ENCODE measurements at places on chromosomes 11 and 22.
A peak's percentile ranks its signal among the peaks of the same experiment; 100 is the strongest.

DNA sequence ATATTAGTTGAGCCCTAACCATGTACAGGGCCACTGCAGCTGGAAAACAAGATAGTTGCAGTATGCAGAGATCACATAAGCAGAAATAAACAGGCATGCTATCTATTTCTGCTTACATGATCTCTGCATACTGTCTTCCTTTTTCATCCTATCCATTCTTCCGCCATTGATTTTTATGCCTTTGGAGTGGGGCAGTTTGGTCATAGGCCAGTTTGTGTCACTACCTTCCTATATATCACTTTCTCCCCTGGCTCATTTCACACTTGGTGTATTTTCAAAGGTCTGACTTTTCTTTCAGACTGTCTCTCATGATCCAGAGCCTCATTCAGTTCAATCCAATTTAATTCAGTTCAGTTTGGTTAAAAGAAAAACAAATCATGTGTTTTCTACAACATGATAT, 829.6 kb downstream of the KCNA4 start:
- no peak for DNase-seq

- DNase-seq = peak; percentile 26
Observed at GRCh38 chr11:22787551-22788162, 41.9 kb downstream of the SVIP start.

- peak; percentile 59 for DNase-seq
Observed at GRCh38 chr11:68584097-68584496, 100.2 kb upstream of the GAL start.

DNA sequence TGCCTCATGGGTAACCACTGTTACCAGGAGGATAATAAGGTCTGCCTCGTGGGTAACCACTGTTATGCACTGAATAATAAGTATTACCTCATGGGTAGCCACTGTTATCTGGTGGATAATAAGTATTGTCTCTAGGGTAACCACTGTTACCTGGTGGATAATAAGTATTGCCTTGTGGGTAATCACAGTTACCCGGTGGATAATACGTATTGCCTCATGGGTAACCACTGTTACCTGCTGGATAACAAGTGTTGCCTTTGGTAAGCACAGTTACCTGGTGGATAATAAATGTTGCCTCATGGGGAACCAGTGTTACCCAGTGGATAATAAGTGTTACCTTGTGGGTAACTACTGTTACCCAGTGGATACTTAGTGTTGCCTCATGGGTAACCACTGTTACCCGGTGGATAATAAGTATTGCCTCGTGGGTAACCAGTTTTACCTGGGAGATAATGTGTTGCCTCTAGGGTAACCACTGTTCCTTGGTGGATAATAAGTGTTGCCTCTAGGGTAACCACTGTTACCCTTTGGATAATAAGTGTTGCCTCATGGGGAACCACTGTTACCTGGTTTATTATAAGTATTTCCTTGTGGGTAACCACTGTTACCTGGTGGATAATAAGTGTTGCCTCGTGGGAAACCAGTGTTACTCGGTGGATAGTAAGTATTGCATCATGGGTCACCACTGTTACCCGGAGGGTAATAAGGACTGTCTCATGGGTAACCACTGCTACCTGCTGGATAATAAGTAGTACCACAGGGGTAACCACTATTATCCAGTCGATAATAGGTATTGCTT, 10.6 kb upstream of the NXPE4 start:
- DNase-seq = no peak

DNA sequence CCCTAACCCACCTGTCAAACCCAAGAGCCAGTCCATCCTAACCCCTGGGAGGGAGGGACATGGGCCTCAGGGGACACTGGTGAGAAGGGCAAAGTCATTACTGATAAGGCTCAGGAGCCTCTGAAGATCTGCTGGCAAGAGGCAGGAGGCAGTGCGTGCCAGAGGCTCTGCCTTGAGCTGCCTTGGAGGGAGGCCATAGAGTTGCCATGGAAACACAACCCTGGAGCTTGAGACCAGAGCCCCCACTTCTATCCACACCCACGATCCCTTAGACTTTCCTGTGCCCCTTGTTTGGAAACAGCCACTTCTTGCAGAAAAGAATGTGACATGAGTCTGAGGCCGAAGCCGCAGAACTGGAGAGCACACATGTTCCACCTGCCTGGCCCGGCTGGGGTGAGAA, 89.7 kb upstream of the CSNK2A3 start:
- DNase-seq = no peak

DNA sequence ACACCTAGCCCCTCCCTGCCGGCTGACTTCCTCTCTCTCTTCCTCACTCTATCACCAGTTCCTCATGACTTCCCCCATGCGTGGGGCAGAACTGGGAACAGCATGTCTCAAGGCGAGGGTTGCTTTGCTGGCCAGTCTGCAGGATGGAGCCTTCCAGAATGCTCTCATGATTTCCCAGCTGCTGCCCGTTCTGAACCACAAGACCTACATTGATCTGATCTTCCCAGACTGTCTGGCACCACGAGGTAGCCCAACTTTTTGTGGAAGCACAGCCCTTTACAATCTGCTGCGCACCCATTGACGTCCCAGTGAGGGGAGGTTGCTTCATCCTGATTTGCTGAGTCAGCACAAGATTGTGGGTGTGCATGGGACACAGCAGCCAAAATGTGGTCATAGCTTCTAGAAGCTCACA, 8.6 kb downstream of the TCN2 start:
- DNase-seq = peak; percentile 2

- DNase-seq = no peak
Observed at GRCh38 chr11:46345881-46346484, 1.3 kb upstream of the DGKZ start.

DNA sequence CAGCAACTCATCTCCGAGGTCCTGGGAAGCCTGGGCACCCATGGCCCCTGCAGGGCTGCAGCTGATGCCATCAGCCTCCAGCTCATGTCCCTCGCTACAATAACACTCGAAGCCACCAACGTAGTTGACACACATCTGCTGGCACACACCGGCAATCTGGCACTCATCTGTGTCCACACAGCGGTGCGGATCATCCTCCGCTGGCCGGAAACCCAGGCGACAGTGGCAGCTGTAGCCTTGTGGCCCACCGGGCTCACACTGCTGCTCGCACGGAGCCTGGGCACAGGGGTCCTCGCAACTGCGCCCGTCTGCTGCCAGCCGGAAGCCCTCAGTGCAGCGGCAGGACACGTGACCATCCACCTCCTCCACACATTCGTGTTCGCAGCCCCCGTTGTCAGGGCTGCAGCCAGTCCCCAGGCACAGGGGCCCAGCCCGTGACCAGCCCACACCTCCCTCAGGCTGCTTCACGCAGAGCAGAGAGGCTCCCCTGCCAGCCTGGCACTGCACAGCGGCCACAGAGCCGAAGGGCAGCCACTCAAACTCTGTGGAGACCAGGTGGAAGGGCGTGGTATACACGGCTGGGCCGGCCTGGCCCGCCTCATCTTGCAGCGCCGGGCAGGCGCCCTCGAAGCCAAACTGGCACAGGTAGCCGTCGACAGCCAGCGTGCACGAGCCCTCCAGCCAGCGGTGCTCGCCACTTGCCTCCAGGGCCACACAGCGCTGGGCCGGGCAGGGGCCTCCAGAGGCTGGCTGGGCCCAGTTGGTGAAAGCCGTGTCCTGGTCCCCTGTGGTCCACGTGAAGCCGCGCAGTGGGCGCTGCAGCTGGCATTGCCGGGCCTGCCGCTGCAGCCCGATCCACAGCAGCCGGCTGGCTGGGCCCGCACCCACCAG, 678 bp downstream of the CD248 start:
- DNase-seq = no peak

GRCh38 chr11:116256215-116256614, 516.6 kb downstream of the BUD13 start:
- DNase-seq = no peak

DNA sequence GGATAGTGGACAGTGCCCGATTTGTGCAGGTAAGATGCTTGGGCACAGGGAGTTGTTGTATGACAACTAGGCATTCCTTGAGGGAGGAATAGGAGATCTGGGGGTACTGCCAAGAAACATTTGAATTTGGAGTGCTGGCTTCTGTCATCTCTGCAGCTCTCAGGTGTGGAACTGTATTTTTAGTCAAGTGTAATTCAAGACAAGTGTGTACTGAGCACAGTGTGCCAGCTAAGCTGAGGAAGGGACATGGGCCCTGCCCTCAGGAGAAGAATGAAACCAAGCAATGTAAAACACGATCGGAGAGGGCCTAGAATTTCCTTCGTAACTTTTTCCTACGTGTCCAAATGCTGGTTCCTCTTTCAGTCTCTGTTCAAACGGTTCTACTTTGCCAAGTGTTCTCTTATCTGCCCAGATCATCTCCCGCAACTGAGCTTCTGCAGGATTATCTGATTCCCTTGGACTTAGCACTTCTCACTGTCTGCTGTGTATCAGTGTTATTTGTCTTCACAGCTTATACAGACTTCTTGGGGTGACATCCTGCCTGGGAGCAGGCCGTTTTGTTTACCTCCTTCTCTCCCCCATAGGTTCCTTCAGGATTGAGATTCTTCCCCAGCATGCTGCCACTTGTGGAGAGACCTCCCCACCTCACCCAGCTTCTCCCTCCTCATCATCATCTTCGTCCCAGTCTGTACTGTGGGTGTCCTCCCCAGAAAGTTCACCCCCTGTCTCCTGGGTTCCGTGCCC, 27.6 kb downstream of the ART5 start:
- no peak for DNase-seq

GRCh38 chr11:19039409-19039808, 21.1 kb downstream of the MRGPRX2 start:
- no peak for DNase-seq

GRCh38 chr11:124915541-124916369, 3.3 kb upstream of the HEPN1 start:
- DNase-seq = no peak

DNA sequence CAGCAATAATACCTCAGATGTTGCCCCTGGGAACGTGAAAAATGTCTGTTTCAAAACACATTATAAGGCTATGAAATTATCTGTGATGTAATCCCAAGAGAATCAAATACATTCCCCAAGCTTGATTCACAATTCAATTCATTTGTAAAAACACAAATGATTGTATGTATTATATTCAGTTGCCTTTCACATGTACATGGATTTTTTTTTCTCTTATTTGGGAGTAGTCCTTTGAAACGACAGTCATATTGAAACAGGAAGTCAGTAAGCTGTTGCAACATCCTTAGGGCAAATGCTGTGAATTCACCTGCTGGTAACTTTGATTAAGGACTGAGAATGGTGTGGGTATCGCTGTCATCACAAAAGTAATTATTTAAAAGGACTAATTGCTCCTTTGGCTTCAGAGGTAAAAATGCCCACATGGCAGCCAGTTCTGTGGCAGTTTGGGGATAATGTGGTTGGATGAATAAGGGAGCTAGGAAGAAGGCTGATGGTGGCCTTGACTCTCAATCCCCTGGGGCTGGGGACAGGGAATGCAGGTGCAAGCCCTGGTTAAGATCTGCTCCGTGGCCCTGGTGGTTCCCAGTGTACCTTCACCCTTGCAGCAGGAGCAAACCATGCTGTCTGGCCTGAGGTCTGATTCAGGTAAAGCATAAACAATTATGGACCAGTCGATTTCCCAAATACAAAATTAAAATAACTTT, 13.2 kb downstream of the EHF start:
- no peak for DNase-seq

DNA sequence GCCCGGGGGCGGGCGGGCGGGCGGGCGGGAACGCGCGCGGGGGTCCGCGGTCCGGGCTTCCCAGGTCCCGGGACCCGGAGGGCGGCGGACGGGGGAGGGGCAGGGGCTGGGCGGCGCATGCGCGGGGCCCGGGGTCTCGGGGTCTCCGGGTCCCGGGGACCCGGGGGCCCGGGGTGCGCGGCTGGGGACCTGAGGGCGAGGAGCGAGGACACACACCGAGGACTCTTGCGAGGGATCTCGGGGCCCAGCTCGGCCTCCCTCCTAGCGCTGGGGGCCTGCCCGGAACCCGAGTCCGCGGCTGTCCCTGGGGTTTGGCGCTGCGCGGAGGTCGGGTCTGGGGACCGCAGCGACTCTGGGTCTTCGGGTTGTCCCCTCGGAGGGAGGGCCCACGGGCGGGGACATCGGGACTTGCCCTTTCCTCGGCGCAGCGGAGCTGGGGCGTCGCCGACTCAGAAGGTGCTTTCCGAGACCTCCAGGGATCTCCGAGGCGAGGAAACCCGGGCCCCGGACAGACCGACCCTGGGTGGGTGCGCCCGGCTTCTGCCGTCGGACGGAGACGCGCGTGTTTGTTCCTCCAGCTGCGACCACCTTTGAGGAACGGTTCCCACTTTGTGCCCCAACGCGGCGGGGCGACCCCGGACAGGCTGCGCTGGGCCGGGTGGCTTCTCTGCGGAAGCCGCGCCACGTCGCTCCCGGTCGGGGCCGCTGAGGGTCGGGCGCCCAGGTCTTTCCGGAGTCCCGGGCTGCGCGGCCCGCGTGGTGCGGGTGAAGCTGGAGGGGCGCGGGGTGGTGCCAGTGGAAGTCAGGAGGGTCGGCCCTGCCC, 540 bp downstream of the PPARA start:
- no peak for DNase-seq

DNA sequence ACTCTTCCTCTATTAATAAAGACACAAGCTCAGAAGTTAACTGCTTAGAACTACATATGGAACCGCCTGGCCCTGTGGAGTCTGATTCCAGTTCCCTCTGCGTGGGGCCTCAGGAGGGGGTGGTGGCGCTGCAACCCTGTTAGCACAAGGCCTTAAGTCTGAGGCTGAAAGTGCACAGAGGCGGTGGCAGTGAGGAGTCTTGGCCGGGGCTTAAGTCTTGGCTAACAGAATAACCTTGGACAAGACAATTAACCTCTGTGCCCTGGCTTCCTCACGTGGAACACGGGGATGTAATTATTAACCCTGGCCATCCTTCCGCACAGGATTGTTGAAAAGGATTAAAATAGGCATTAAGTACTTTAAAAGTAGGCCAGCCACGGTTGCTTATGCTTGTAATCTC, 191.5 kb downstream of the CEP164 start:
- DNase-seq = no peak

- DNase-seq = no peak
Observed at GRCh38 chr22:20272174-20272573, 4.1 kb upstream of the RTN4R start.

DNA sequence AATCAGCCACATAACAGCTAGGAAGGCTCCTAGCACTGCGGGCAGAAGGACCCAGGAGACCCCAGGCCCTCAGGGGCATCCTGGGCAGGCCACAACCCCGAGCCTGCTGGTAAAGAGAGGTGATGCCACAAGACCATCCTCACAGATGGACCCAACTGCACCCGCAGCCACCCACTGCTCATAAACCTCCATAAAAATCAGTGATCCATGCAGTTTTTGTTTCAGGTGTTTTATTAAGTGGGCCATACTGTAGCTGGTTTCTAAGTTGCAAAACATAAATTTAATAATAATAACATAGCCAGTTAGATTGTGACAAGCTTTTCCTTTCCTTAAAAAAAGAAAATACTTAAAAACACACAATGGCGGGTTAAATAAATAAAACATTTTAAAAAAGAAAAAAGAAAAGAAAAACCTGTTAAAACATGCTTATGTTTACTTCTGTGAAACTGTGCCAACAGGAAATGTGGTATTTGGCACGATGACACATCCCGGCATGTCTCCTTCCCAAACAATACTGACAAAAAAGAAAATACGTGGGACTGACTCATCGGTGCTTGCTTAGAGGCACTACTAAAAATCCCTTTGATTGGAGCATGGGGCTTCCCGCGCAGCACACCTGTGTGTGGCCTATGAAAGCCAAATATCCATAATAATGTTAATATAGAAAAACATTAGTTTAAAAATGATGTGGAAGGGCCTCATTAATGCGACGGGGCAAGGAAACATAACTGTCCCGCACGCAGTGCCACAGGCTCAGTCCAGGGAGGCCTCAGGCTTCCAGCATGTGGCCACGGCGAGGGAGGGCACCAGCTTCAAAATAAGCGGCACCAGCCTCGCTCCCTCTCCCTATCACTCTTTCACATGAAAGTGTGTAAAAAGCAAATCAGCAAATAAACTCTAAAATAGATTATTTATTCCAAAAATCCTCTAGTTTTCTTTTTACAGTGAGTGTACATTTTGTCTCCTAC, 47.5 kb upstream of the SCUBE2 start:
- DNase-seq = peak; percentile 87

- no peak for DNase-seq
Observed at GRCh38 chr11:60921777-60922335, 2.4 kb upstream of the TMEM132A start.

Measured in urothelium cell line (cell line).